AG09319 (cell line): ENCODE measurements at places on chromosomes 16 and 17.

- DNase-seq, result no peak
Measured at GRCh38 chr16:69166221-69166833, 20.6 kb upstream of the SNTB2 start.

DNA sequence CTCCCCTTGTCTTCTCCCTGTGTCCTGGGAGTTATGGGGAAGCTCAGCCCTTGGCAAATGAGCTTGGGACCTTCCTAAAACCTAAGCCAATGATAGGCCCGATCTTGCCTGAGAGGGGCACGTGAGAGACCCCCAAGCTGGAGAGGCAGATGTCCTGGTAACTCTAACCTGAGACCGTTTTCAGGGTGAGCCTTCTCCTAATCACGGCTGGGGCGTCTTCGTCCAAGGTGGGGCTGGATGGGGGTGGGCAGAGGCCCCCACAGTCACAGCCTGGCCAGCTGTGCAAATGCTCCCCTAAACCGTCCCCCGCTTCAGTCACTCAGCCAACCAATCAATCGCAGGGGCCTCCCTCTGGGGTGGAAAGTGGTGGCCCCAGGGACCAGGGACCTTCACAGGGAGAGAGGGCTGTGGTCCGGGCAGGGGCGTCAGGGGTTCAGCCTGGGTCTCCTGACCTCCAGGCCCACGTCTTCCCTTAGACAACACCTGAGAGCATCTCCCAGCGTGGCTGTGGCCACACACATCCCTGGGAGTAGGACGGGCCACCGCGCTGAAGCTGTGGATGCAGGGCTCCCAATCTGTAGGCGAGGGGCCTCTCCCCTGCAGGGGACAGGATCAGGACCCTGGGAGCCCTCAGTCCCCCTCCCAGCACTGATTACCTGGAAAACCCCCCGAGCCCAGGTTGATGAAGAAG lies 30.6 kb downstream of the ACTG1 start:
- DNase-seq, result no peak

DNA sequence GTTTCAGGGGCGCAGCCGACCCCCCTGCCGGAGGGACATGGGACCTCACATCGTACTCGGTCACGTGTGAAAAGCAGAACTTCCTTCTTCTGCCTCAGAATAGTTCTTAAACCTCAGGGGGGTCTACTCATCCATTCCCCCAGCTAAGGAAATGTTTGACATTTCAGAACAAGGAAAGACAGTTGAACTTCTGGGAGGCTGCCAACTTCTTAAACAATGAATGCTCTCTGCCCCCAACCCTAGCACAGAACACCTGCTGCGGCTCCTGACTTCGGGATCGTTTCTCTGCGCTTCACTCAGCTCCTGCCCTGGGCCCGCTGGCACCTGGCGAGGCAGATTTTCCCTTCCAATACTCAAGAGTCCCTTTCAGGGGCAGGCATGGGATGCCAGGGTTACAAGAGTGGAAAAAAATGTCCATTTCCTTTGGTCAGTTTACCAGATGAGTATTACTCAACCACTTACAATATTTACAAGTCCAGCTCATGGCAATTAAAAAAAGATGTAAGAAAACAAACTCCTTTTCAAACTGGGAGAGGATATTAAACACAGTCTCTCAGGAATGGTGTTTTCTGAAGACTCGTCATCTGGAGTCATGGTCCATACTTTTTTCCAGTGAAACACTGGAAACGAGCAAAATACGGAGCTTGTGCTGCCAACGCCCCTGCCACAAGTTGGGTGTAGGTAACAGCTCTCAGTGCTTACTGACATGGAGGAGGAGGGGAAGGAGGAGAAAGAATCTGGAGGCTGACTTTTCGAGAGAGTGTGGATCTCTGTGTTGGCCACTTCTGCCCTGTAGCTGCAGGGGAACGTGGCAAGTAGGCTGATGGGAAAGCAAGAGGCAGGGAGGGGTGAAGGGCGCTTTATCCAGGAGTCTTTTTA lies 235.7 kb downstream of the NTN1 start:
- DNase-seq, result no peak

GRCh38 chr17:77493901-77494663 lies 353.3 kb downstream of the SEC14L1 start:
- DNase-seq, result no peak

- DNase-seq, result no peak
Measured at GRCh38 chr16:81463296-81463890, 18.8 kb downstream of the CMIP start.

DNA sequence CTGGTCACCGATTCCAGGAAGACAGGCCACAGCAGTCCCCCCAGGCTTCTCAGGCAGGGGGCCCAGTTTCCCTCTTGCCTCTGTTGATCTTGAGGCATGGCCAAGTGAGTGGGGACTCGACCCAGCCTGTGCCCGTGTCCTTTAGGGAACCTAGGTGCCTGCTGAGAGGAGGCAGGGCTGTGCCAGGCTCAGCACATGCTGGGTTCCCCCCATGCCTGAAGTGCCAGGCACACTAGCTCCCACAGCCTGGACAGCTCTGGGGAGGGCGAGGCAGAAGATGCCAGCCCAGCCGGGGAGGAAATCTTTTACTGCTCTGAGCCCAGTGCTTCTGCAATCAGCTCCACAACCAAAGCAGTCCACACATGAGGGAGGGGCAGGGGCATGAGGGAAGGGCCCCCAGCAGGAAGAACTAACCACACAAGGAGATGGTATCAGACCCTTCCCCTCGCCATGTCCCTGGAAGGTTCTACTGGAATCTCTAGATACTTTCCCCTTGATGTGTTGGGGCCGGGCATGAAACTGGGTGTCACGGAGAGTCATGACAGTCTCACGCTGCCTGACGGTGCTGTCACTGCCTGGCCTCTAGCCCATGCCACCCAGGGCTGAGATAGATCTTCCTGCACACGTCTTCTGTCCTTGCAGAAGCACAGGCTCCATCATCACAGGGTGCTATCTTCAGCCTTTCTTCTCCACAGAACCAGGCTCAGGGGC lies 25.5 kb downstream of the MYO18A start:
- DNase-seq, result no peak

GRCh38 chr17:77068915-77069314 lies 71.9 kb upstream of the SEC14L1 start:
- DNase-seq, result no peak

GRCh38 chr17:55549140-55549539 lies 37.9 kb upstream of the SMIM36 start:
- DNase-seq, result no peak

DNA sequence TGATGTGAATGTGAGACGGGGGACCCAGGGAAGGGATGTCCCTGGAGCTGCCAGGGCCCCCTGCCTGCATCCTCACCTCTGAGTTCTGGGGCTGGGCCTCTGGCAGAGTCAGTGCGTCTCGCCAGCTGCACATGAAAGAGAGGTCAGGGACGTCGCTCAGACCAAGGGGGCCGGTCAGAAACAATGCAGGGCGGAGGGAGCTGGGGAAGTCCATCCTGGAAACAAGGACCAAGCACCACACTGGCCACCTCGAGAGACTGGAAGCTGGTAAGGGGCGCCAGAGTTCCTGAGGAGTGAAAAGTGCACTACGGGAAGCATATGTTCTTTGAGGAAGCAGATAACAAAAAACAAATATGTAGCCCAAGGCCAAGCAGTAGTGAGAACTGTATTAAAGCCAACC lies 2.1 kb downstream of the TAF1C start:
- DNase-seq, result no peak

GRCh38 chr17:6075050-6075449 lies 4.9 kb downstream of the WSCD1 start:
- no peak for DNase-seq

- DNase-seq, result no peak
Measured at GRCh38 chr17:63785556-63785955, 11.6 kb downstream of the DDX42 start.

- no peak for DNase-seq
Measured at GRCh38 chr16:11084484-11084875, 140.1 kb downstream of the CLEC16A start.

- DNase-seq, result no peak
Measured at GRCh38 chr17:39058524-39058923, 91.3 kb upstream of the FBXO47 start.

- no peak for DNase-seq
Measured at GRCh38 chr16:11194913-11195312, 61.1 kb downstream of the SOCS1 start.

DNA sequence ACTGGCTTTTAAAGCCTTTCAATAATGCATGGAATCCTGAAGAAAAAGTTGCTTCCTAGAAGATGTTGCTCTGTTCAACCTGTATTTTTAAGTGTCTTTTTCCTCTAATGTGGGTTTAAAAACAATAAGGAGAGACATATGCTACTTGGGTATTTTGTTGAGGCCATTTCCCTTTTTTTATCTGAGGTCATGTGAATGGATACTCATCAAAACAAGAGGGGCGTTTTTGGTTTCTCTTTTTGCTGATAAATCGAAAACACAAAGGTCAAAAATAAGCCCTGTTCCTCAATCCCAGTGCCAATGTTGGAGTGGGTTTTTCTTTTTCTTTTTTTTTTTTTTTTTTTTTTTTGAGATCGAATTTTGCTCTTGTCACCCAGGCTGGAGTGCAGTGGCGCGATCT lies 468.0 kb upstream of the RBFOX1 start:
- DNase-seq, result no peak

DNA sequence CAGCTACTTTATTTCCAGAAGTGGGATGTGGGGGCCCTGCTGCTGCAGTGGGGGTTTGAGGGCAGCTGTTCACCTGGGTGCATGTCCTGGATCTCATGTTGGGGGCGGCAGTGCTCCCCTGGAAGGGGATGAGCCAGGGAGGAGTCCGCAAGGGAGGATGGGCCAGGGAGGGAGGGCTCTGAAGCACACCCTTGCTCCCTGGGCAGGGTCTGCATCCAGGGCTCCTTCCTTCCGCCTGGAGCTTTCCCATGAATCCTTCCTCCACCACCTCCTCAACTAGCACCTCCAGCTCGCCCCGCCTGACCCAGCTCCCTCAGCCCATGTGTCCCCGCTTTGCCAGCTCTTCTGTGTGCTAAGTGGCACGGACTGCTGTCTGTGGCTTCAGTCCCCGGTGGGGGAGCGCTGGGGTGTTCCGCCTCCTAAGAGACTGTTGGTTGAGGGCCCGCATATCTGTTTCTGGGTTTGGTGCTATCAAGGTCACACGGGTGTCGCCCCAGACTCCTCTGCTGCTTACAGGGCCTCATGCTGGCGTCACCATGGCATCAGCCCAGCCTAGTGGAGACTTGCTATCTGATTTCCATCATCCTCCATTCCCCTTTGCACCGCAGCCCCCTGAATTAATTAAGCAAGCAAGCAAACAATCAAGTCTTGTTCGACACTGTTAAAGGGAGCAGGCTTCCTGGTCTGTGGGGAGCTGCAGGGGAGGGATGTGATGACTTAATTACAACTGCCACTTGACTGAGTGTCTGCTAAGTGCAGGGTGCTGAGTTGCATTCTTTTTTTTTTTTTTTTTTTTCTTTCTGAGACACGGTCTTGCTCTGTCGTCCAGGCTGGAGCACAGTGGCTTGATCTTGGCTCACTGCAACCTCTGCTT lies 71.8 kb downstream of the PRKCA start:
- no peak for DNase-seq
